ENCODE measurements at places on chromosomes 3 and 15.

DNA sequence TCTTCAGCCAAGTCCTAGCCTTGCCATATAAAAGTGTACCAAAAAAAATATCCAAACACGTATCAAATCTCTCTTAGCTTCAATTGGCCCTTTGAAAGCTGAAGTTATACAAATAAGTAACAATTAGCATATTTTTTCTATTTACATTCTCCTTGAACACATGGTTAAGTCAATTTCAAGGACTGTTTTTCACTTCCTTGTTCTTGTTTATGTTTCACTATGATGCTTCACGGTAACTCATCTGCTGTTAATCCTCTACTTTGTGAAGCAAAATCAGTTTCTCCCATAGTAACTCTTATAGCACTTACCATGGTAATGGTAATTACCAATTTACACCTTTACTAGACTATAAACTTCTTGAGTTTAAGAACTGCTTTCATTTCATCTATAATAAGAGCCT lies 10.6 kb upstream of the SPRED1 start:
- no peak for DNase-seq

- no peak for DNase-seq
Measured at GRCh38 chr3:60552581-60552980, 698.7 kb downstream of the FHIT start.

DNA sequence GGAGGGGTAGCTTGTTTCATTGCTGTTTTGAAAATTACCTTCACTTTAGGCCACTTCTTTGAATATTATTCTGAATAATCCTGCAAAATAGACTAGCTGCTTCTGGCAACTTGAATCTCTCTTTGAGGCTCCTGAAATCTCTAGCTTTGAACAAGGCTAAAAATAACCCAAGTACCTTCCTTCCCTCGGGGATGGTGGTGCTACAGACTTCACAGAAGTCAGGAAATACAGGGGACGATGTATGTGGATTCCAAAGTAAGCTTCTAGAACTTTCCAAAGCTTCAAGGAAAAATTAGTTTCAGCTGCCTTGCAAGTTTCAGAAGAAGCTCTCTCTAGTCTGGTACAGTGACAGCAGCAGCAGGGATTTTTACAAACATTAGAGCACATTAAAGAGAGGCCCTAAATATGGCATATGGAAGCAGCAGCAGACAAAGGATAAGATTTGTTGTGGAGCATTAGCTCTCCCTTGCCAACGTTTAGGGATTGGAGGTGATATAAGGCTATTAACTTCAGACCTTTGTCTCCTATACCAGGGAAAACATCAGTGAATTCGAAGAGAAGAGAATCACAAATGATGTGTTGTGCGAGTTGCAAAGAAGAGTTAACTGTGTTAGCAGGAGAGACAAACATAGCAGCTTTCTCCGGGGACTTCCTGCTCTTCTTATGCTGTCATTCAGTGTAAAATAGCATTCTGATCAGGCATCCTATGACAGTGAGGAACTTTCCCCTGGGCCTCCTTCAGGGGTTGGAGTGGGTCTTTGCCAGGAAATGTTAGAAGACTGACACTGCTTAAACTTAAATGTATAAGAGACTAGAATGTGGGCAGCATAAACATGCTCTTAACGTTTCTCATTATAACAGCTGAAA lies 783.0 kb upstream of the ARPP21 start:
- no peak for DNase-seq

DNA sequence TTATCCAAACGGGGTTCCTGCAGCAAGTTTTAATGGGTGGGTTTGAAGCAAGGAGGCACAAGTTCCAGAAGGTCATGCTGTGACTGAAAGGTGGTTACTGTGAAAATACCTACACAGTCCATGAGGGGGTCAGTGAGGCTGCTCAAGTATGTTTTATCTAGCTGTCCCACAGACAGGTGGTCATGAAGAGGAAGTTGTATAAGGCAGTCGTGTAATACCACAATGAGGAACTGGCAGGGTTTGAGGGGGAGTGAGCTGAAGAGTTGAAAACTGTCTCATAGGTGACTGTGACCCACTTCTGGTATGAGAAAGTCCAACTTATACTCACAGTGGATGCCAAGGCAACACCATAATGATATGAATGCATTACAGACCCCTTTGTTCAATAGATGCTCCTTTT lies 856.8 kb downstream of the OTOL1 start:
- DNase-seq: no peak

- DNase-seq: no peak
Measured at GRCh38 chr3:195876297-195877064, 31.9 kb downstream of the TNK2 start.

DNA sequence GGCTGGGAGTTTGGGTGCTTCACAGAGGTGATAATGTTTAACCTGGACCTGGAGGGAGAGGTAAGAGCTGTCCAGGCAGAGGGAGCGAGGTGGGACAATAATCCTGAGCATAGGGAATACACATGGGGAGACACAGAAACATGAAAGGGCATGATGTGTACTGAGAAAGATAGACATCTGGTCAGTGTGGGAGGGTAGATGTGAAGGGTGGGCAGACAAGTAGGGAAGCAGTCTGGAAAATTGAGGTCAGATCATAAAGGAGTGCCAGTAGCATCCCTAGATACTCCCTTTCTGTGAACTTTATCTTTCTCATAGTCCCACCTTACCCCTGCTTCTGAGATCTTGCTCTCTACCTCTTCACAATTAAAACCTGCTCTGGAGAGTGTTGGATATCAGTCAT lies 12.0 kb upstream of the GLCE start:
- no peak for DNase-seq

GRCh38 chr15:85318048-85318731 lies 62.2 kb upstream of the AKAP13 start:
- DNase-seq: peak; percentile 85

GRCh38 chr15:41562784-41563198 lies 3.8 kb downstream of the TYRO3 start:
- DNase-seq: no peak

- no peak for DNase-seq
Measured at GRCh38 chr3:149792452-149793270, at the start of gene ANKUB1. Gene ANKUB1, minus strand, starts transcription at chr3:149792554. Its CDS starts 188 bp downstream, at chr3:149792366.

GRCh38 chr15:38193496-38193895 lies 59.1 kb upstream of the SPRED1 start:
- DNase-seq: no peak

DNA sequence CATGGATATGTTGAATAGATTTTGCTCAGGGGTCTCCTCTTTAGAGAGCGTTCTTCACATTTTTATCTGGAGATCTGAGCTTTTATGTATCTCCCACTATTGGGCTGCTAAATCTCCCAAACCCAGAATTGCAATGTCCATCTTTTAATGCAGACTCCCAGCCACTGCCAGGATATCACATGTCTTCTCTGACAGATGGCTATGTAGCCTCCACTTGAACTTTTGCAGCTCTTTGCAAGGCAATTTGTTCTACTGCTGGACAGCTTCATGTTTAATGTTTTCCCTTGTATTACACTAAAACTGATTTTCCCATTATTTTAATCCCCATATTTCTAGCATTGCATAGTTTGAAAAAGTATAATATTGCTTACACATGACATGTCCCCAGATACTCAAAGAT lies 177.2 kb downstream of the LPP start:
- no peak for DNase-seq

- DNase-seq: no peak
Measured at GRCh38 chr15:99907698-99908097, 174.5 kb upstream of the LYSMD4 start.

GRCh38 chr15:85414495-85414894 lies 34.1 kb downstream of the AKAP13 start:
- DNase-seq: no peak

DNA sequence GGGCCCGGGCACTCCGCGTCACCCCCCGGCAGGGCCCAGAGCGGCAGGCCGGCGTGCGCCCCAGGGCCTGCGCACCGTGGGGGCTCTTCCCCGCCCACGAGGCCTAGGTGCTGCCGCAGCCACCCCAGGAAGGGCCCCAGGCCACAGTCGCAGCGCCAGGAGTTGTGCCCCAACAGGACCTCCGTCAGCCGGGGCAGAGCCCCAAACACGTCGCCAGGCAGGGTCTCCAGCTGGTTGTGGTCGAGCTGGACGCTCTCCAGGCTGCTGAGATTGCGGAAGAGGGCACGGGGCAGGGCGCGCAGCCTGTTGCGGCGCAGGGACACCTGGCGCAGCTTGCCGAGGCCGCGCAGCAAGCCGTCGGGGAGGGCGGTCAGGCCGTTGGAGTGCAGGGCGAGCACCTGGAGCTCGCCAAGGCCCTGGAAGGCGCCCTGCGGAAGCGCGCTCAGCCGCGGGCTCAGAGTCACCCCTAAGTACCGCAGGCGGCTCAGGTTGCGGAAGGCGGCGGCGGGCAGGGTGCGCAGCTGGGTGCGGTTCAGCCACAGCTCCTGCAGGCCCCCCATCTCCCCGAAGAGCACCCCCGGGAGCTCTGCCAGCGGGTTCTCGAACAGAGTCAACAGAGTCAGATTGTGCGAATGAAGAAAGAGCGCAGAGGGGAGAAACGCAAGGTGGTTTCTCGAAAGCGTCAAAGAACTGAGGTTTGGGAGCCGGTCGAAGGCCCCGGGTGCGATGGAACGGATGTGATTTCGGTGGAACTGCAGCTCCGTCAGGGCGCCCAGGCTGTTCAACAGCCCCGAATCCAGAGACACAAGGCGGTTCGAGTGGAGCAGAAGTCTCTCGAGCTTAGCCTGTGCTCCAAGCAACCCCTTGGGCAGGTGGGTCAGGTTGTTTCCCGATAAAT lies 2.0 kb downstream of the GP5 start:
- no peak for DNase-seq

GRCh38 chr3:178036451-178037144 lies 499.6 kb upstream of the KCNMB2 start:
- DNase-seq: no peak

DNA sequence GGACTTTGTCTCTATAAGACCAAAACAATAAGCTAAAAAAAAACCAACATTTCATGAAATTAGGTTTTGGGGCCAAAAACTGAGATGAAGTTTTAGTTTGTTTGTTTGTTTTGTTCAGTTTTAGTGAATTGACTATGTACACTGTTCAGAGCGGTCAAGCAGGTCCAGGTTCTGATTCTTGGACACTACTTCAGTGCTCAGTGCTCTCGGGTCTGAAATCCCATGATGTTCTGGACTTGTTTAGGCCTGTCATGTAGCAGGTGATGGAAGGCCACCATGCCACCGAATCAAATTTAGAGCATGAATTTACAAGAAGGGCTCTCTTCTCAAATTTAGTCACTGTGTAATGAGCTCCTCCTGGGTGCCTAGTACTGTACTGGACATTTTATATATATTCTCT lies 45.5 kb downstream of the COL8A1 start:
- DNase-seq: no peak

DNA sequence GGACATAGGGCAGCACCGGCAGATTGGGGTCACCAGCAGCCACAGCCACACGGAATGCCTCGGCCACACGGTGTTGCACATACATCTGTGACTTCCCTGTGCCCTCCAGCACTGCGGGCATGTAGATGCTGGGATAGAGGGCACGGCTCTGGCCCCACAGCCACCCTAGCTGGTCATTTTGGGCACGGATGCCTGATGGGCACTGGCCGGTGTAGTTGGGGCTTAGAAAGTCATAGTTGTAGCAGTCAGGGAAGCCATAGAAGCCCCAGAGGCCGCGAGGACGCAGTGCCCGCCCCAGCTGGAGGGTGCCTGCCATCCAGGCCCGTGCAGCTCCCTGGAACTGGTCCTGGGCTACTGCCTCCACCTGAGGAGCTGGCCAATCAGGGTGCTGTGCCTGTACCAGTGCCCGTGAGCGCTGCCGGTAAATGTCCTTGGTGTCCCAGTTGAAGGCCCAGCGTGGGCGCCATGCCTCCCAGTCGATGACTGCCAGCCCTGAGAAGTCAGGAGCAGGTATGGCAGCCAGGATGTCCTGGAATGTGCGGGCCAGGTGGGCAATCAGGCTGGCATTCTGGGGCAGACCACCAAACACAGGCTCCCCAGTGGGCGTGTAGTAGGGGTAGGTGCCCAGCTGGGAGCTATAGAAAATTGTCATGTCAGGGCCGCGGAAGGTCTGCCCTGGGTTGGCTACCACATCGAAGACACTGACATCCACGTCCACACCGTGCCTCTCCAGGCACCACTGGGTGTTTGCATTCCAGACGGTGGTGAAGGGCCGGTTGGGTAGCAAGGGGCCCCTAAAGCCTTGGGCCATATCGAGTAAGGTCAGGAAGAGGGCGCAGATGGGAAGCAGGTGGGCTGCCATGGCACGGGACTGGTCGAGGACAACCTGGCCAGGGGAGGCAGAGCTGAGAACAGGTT lies 1.0 kb downstream of the HYAL1 start:
- DNase-seq: no peak

GRCh38 chr3:72116226-72116625 lies 331.3 kb upstream of the PROK2 start:
- no peak for DNase-seq

DNA sequence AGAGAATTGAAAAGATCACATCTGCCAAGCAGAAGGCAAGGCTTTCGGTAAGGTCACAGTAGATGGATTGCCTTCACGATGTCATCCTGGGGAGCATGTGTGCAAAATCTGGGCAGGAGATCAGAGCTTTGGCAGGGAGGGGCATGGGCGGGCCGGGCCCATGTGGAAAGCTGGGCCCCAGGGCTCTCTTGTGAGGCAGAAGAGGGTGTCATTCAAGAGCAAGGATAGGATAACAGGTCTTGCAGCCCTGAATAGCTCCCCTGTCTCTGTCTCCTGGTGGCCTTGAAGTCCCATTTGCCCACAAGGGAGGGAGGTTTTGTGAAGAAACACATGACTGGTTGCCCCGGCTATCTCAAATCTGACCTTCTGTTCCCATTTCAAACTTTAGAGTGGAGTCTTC lies 172.0 kb downstream of the OPA1 start:
- DNase-seq: no peak

- DNase-seq: no peak
Measured at GRCh38 chr15:77417602-77418001, 2.3 kb downstream of the PEAK1 start.

GRCh38 chr15:39598958-39599845 lies 18.3 kb downstream of the THBS1 start:
- DNase-seq: peak; percentile 64

- DNase-seq: no peak
Measured at GRCh38 chr15:57138349-57138788, 219.9 kb downstream of the TCF12 start.

DNA sequence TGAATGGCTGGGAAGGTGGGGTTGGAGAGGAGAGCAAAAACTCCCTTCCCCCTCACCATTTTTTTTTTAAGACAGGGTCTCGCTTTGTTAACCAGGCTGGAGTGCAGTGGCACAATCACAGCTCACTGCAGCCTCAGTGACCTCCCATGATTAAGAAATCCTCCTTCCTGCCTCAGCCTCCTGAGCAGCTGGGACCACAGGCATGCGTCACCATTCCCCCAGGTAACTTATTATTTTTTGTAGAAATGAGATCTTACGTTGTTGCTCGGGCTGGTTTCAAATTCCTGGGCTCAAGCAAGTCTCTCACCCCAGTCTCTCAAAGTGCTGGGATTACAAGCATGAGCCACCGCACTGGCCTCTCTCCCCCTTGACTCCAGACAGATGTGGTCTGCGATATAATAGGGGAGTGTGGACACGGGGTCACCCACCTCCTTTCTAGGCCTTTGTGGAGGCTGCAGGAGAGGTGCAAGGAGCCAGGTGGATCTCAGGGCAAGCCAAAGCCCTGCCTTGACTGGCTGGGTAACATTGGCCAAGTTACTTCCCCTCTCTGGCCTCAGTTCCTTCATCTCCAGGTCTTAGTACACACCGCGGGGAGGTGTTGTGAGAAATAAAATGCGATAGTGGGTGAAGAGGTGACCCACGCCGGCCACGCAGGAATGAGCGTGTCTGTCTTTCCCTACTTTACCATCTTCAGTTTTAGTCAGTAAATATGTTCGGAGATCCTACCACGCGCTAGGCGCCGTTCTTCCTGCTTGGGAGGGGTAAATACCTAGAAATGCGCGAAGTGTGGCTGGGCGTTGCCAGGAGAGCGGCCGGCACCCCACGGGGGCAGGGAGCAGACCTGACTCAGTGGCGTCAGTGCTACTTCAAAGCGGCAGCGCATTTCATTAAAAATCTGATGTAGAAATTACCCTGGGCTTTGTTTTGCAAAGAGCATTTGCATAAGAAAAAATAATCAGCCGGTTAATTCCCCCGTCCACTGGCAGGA lies 20.2 kb upstream of the CORO2B start:
- DNase-seq: no peak

Data from AG09309 (cell line).